ENCODE measurements at places on chromosomes 2 and 18. TPM values are rescaled to one million over a fixed set of nuclear protein-coding genes. Genes with fewer than 3 reads are reported as not detected.

DNA sequence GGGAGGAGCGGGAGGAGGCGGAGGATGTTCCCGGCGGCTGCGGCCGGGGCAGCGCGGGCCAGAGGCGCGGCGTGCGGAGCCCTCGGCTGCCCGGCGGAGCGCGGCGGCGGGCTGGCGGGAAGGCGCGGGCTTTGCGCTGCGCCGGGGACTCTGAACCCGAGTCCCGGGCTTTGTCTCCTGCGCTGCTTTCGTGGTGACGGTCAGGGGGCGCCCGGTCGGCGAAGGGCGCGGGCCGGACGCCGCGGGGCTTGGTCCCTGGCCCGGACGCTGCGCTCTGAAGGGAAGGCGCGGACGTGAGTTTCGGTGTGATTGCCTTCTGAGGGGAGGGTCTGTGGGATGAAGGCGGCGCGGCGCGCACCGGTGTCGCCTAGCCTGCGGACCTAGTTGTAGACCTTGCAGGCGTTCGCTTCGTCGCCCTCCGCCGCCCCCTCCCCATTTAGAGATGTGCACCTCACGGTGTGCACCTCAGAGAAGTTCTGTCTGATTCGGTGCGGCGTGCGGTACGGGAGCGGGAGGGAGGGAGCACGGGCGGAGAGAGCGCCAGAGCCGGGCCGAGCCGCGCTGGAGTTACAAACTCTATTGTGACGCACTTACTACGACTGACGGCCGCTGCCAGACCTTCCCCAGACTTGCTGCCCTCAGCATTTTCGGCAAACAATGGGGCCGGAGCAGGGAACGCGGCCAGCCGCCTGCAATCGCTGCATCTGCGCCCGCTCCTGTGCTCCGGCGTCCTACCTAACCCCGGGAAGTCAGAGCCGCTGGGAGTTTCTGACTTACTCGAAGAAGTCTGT lies 2.1 kb downstream of the BCL2L11 start:
- peak; percentile 77 for DNase-seq

DNA sequence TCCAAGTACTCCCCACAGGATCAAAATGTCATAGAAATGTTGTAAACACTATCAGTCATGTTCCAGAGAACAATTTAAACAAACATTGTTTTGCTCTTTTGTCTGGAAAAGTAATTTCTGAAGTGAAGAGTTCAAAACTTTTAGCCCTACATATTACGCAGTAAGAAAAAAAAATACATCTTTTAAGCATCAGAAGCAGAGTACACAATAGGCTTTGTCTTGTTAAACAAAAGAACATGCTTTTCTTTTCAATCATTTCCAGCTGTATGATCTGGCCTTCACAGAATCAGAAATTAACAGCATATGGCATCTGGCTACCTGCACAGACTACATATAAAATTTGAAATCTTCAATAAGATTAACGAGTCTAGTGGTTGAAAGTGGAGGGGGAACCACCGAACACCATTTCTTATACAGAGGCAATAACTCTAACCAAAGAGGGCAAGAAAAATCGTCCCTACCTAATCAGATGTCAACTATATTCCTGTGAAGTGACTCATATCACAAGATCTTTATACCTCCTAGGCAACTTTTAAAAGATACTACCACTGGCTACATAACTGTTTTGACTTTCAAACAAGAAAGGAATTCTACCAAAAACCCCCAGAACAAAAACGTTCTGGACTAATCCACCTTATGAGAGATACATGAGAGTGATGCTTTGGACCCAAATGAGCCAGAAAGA lies 149.3 kb downstream of the EXOC6B start:
- DNase-seq, result no peak

- no peak for DNase-seq
Observed at GRCh38 chr2:65483763-65484162, 51.4 kb upstream of the SPRED2 start.

GRCh38 chr2:118654945-118655344 lies 192.5 kb downstream of the EN1 start:
- no peak for DNase-seq

DNA sequence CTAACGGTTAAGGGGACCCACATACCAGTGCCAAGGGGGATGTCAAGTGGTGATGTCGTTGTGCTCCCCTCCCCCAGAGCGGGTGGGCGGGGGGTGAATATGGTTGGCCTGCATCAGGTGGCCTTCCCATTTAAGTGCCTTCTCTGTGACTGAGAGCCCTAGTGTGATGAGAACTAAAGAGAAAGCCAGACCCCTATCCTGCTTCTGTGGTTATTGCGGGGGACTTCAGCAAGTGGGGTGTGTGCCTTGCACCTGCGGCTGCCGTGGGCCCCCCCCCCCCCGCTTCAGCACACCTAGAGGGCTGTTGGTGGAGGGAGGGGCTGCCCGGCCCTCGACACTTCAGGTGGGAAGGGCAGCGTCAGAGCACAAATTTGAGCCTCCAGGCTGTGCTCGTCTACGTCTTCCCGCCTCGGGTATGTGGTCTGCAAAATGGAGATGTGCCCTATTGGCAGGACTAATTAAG lies 6.1 kb downstream of the CTDSP1 start:
- peak; percentile 29 for DNase-seq

DNA sequence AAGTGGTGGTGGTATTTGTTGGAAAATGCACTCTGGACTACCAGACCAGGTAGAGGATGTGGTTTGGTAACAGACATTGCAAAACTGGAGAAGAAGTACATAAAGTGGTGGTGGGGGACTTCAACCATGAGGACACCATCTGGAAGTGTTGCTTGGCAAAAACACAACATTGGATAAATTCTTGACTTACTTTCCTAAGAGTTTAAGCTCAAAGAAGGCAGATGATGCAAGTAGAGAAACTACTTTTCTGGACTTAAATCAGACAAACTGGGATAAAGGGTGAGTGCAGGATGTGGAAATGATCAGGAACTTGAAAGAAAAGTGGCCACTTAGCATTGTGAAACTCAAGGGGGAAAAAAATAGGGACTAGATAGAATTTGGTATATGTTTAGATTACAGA lies 487.4 kb downstream of the ZEB2 start:
- no peak for DNase-seq

DNA sequence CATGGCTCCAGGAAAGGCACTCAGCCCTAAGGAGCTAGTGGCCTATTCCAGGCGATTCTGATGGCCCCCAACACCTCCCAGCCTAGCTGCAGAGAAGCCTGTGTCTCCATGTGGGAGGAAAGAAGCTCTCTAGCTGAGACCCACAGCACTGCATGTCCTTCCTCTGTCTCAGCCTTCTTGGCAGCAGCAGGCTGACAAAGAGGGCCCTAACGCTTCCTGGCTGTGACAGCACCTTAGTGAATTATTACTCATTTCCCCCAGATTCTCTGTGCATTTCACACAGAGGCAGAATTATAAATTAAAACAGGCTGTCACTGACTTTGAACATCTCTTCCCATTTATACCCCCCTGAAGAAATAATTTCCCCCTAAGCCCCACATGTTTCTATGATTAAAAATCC lies 206.8 kb downstream of the CLIP4 start:
- no peak for DNase-seq

DNA sequence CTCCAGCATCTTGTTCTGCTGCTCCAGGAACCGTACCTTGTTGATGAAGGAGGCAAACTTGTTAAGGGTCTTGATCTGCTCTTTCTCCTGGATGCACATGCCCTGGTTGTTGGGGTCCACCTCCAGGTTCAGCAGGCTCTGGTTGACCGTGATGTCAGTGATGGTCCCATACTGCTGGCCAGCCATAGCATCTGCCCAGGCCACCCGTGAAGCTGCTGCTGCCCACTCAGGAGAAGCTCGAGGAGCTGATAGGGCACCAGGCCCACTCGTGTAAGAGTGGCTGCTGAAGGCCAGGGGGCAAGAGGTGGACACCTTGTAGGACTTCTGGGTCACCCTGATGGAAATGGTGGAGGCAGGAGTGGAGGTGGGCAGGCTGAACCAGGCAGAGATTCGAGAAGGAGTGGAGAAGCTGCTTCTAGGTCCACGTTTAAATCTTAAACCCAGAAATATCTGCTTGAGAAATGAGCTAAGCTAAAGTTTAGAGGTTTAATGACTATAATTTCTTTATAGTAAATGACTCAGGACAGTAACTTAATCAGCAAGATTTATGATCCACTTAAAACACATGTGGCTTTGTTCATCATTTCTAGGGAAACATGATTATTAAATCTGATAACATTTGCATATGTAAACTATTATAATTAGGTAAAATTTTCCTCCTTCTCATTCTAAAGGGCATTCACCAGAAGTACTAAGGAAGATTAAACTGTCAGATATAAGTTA lies 358.7 kb upstream of the SETBP1 start:
- DNase-seq, result no peak

Gene CCDC141
- total RNA-seq, result 0.67 TPM

Gene MATN3
- 8.9 TPM for total RNA-seq

All from endothelial cell (in vitro differentiated cells).